ENCODE measurements at places on chromosomes 2 and 18.

GRCh38 chr18:35971661-35972196 is 750 bp upstream of the RMP24 start:
- DNase-seq, result no peak

- DNase-seq, result no peak
Measured at GRCh38 chr2:48529194-48529593, 760 bp upstream of the STON1 start.

GRCh38 chr2:218898109-218898878 is 17.6 kb downstream of the WNT10A start:
- DNase-seq, result no peak

GRCh38 chr18:8830067-8831060 is 125.0 kb downstream of the MTCL1 start:
- no peak for DNase-seq

GRCh38 chr2:189233527-189233926 is 54.0 kb upstream of the COL5A2 start:
- no peak for DNase-seq

DNA sequence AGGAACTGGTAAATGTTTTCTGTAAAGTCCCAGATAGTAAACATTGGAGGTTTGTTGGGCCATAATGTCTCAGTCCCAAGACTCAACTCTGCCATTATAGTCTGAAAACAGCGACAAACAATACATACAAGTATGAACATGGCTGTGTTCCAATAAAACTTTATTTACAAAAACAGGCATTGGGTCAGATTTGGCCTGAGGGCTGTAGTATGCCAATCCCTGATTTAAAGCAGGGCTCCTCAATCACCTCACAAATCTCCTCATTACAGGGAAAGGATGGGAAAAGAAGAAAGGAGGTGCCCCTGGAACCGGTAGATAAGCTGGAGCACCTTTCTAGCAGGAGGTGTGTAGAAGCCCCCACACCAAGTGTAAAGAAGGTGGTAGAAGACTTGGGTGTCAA is 48.9 kb upstream of the UPP2 start:
- DNase-seq, result no peak

GRCh38 chr18:32980896-32981295 is 208.1 kb upstream of the KLHL14 start:
- DNase-seq, result no peak

DNA sequence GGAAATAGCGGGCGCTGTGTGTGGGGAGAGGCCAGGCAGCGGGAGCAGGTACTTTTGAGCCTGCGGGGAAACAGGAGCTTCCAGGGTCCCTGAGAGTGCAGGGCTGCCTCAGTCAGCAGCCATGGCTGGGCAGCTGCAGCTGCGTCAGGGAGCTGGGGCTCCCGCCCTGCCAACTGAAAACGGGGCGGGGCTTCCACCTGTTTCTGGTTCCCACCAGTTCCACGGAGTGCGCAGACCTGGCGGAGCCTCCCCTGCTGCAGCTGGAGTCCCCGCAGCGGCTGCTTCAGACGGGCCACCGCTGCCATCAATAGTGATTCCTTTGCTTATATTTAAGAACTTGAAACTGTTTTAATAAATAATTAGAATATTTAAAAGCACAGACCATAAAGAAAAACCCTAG is 30.6 kb upstream of the RPRM start:
- no peak for DNase-seq

- DNase-seq, result no peak
Measured at GRCh38 chr2:40002339-40002738, 223.3 kb upstream of the THUMPD2 start.

DNA sequence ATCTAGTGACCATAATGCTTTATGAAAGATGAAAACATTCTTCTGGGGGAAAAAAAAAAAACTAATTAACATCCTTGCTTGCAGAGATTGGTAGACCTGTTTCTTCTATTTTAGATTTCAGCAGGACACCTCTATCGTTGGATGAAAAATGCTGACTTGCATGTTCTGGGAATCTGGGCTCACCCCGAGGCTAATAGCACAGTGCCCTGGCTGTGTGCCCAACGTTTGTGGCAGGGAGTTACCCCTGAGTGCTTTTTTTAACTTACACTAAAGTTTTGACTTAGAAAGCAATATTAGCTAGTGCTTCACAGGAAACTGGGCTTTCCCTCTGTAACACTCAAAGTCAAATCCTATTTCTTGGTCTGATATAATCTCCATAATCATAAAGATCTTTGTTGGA is 233.2 kb downstream of the SLC8A1 start:
- no peak for DNase-seq

DNA sequence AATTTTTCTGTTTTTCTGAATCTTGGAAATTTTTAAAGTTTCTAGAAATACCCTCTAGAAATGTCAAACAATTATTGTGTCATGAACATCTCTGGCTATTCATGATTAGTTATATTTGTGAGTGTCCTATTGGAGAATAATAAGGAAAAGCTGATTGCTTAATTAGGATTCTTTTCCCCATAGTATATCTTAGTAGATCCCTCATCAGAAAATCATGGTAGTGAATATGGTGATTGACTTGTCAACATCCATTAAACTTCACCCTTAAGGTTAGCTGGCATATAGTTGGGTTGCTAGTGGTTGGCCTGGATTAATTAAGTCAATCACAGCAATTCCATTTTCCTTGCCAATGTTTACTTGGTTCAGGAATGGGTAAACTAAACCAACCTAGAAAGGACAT is 18.7 kb upstream of the NABP1 start:
- no peak for DNase-seq

GRCh38 chr2:109350526-109350925 is 221.5 kb downstream of the SH3RF3 start:
- DNase-seq, result no peak

DNA sequence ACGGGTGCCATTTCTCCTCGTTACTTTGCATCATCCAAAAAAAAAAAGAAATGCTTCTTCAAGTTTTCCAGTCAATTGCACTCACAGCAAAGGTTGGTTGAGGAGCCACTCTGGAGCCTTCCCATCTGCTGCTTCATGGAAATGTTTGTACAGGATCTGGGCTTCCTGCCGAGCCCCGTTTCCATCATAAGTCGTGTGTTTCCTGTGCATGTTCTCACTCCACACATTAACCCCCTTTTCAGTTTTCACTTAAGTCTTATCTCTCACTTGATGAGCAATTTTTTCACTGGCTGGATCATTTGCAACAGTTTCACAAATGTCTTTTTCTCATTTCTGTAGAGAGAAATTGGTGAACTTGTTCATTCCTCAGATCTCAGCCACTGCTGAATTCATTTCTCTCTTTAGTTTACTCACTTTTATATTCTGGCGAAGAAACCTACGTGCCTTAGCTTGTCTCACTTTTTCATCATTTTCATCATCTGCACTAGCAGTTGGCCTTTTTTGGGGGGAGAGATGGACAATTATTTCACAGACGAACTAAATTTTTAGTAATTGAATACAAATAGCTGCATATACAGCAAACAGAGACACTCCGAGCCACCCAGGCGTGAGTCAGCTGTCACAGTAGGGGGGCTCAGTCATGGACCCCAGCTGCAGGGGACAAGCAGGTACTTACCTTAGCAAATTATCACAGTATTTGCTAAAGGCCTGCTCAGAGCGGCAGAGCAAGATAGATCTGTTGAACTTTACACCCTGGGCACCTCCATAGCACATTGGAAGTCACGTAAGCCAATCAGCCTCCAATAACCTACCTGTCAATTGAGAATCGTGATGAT is 750.8 kb upstream of the ID2 start:
- DNase-seq, result no peak

DNA sequence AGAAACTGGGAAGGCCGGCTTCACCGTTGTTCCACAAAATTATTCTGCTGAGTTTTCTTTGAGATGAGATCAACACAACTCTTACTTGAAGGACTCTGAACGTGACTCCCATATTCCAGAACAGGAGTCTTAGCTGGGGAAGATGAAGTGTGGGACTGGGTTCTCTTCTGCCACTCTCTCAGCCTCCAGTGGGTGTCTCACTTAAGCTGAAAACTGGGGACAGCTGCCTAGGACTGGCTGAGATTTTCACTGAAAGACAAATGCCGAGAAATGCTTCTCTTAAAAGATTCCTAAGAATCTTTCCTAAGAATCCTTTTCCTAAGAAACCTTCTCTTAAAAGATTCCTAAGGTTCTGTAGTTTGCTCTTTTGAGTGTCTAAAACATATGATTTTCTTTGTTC is 156.6 kb upstream of the LHCGR start:
- DNase-seq, result no peak

- no peak for DNase-seq
Measured at GRCh38 chr18:48300463-48300961, 108.7 kb downstream of the ZBTB7C start.

DNA sequence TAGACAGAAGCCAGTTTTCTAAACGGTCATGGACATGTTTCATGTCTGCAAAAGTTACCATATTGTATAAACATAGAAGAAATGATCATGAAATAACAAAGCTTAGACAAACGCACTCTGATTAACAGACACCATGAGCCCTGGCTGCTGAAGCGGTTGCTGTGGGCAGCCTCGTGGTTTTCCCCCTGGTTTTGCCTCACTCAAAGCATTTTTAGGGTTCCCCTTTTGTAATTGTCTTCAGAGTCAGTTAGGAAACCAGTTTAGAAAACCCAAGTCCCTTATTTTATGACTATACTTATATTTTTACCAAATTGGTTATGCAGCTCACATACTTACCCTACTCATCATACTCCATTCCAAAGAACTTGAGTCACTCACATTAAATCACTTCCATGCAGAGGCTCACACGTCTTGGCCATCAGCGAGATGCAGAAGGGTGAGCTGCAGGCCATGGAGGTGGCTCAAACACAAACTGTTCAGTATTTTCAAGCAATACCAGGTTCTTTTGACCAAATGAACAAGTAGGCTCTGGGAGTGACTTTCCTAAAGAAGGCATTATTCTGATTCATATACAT is 105.6 kb upstream of the SALL3 start:
- DNase-seq, result peak; percentile 28
